ENCODE measurements at places on chromosomes 1 and 21.

- no peak for DNase-seq
Measured at GRCh38 chr1:199040076-199040905, 401.5 kb downstream of the PTPRC start.

GRCh38 chr1:8409106-8409505 is 91.2 kb downstream of the SLC45A1 start:
- DNase-seq: no peak

- no peak for DNase-seq
Measured at GRCh38 chr1:8077602-8078001, 51.5 kb upstream of the ERRFI1 start.

- DNase-seq: no peak
Measured at GRCh38 chr1:52613636-52614373, 11.6 kb downstream of the GPX7 start.

GRCh38 chr1:18091660-18092446 is 15.7 kb upstream of the IGSF21 start:
- no peak for DNase-seq

GRCh38 chr1:44237721-44238457 is 24.6 kb downstream of the DMAP1 start:
- DNase-seq: no peak

DNA sequence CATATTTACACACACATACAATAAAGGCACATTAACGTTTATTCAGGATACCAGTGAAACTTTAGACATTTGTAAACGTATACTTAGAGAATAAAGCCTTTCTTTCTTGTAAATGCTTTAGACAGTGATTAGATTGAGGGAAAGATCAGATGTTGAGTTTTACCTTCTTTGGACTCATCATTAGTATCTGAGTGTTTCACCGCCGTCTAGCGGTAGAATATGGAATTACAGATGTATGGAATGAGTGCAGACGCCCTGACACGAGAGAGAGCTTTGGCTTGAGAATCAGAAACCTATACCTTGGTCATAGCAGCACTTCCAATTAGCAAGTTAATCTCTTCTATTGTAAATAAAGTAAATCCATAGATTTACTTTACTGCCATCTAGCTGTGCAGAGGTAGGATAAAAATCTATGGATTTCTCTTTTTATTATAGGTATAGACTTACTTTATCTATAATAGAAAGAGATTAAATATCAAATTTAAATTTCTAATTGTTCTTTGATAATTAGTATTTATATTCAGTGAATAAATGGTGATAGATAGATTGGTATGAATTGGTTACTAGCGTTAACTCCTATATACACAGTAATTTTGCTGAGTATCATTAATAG is 12.6 kb downstream of the FLG2 start:
- DNase-seq: peak; percentile 47

- no peak for DNase-seq
Measured at GRCh38 chr21:39954570-39954969, 87.3 kb downstream of the PCP4 start.

DNA sequence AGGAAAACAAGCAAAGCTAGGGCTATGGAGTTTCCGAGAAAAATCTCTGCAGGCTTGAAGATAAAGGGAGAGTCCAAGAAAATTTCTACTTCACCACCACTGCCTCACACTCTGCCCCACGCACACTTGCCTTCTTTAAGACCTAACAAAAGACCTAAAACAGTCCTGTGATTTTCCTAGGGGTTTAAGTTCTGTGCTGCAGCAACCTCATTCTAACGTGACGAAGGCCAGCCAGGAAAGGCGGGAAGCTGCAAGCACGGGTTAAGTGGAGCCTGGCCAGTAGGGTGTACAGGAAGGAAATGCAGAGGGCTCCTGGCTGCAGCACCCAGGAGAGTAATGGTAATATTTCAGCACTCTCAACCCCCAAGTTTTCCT is 1.5 kb downstream of the SPATA6 start:
- no peak for DNase-seq

GRCh38 chr1:6094246-6094645 is 48.6 kb downstream of the KCNAB2 start:
- no peak for DNase-seq

GRCh38 chr1:156115514-156116374 is 1.2 kb downstream of the LMNA start:
- no peak for DNase-seq

DNA sequence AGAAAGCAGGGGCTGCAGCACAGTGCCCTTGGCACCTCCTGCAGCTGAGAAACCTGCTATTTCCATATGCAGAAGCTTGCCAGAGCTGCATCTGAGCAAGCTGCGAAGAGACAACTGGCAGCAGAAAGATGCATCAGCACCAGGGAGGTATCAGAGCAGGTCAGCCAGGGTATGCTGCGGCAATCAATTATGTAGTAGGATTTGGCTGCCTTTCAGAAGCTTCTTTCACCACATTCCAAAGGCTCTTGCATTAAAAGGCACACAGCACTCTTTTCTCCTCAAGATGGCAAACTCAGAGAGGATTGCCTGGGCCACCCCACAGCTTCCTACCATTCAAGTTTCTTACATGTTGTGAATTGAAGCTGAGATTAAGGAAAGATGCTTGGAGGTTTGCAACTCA is 47.6 kb upstream of the RAP1A start:
- DNase-seq: no peak

DNA sequence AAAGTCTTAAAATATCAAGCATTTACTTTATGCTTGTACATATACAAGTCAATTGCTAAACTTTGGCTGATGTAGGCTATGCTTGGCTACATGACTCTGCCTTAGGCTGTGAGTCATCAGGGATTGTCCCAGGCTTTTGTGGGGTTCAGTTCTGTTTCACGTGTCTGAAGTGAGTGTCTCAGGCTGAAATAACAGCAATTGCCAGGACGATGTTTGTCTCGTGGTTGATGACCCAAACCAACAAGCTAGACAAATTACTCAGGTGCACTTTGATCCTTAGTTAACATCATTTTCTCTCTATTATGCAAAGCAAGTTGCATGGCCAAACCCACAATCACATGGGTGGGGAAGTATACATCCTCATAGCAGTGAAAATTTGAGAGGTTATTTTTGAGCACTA is 410.1 kb downstream of the BRINP3 start:
- DNase-seq: no peak

- DNase-seq: peak; percentile 67
Measured at GRCh38 chr1:172322219-172323061, 98.0 kb upstream of the C1orf105 start.

DNA sequence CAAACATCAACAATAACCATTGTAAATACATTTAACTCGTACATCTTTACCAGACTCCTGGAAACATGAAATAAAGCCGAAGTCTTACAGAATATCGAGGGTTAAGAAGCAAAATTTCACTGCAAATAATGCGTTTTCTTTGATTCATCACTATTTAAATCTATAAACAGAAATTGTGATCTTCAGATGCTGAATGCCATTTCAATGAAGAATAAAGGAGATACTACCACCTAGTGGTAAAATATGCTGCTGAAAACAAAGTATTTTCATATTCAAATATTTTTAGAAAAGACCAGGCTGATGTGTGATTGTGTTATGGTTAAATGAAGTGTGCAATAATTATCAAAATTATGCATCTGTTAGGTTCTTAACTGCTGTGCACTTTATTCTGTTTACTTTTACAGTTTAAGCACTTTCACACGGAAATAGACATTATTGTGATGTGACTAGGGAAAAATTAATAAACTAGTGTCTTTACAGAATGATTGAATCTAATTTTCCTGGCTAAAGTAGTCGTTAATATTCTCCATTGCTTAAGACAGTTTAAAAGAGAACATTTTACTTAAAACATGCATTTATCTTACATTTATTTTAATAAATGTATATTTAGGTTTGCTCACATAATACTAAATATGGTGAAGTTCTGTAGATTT is 1093.1 kb downstream of the MRPL39 start:
- peak; percentile 93 for DNase-seq

DNA sequence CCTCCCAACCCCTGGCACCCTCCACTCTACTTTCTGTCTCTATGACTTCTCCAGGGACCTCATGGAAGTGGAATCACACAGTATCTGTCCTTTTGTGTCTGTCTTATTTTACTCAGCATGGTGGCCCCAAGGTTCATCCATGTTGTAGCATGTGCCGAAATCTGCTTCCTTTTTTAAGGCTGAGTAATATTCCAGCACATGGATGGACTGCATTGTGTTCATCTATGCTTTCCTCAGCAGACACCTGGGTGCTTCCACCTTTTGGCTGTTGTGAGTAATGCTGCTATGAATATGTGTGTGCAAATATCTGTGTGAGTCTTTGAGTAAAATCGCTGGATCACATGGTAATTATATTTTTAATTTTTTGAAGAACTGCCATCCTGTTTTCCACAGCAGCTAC is 1.6 kb upstream of the PFKL start:
- no peak for DNase-seq

DNA sequence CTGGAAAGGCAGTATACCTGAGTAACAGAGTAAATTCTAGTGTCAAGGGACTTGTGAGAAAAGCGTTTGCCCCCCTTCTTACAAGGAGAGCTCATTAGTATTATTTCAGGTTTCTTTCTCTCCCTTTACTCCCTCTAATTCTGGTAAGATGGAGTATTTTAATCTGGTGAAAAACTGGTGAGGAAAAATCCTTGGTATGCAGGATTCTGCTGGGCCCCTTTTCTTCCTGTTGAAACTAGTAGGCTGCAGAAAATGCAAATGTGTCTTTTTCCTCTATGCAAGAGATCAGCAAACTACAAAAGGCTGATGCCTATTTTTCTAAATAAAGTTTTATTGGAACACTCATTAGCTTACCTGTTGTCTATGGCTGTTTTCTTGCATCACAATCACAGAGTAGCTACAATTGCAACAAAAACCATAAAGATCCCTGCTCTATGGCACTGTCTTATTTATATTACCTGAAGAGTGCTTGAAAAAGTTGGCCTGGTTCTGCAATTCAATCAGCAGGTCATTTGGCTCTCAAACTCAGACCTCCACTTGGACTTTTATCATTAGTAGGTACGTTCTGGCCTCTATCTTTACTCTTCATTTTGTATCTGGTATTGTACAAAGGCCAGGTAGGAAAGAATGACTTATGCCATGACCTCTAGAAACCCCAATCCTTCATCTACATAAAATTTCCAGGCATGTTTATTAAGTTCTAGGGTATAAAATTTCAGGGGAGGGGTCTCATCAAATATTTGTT is 109.6 kb downstream of the AKT3 start:
- DNase-seq: no peak
